Kasumi-1 (cell line): ENCODE measurements at places on chromosomes 4 and X.

DNA sequence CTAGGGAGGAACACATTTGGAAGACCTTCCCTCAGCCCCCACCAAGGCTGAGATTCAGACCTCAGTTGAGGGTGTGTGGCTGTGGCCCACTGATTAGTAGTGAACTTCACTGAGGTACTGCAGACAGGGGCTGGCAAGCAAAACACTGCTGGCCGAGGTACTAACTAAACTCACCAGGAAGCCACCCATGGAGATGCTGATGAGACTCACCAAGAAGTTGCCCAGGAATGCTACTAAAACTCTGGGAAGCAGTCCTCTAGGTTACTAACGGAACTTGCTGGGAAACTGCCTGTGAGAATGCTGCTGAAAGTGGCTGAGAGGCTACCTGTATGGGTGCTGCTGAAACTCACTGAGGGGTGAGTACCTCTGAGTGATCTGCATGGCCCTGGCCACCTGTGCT lies 372.4 kb upstream of the RPS6KA3 start:
- no peak for DNase-seq

DNA sequence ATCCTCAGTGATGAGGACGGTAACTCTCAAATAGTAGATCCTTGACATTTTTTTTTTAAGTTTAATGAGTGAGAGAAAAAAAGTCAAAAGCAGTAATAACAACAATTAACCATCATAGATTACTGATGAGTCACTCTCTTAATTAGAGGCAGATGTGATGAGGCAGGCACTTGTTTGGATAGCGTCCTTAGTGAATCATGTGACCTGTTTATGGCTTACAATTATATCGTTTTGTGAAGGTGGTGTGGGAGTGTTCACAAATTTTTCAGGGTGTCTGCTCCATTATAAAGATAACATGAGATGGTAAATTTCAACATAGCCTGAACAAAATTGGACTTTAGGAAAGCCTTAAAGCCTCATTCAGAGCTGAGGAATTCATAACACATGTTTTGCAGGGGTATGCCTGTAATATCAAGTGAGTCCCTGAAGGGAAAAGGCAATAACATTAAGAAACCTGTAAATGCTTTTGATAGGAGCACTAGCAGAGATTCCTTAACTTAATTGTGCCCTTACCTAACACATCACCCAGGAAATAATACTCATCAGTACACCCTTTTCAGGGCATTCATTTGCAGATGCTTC lies 51.9 kb upstream of the XIAP start:
- no peak for DNase-seq

GRCh38 chr4:82776925-82777542 lies 21.6 kb downstream of the SCD5 start:
- no peak for DNase-seq

DNA sequence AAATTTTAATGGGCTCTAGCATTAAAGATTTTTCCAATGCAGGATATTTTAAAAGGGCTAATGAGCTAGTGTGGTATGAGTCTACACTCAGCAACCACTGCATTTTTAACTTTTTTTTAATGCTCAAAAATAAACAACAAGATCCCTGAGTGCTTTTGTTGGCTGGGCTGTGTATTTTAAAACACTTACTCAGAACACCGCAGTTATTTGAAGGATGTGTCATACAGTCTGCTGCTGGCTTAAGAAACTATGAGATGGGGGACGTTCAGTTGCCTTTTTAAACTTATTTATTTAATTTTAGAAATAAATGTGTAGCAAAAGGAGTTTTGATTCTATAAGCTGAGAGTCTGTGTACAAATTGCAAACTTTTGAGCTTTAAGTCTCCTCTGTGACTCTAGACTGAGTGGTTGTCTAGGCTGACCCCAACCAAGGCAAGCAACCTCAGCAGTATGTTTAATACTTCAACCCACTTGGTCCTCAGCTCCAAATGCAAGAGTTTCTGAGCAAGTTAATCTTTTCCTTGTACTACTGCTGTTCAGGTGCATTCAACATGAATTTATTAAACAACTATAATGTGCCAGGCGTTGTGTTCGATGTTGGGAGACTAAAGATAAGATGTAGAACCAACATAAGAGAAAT lies 278.6 kb upstream of the DIPK2B start:
- no peak for DNase-seq

DNA sequence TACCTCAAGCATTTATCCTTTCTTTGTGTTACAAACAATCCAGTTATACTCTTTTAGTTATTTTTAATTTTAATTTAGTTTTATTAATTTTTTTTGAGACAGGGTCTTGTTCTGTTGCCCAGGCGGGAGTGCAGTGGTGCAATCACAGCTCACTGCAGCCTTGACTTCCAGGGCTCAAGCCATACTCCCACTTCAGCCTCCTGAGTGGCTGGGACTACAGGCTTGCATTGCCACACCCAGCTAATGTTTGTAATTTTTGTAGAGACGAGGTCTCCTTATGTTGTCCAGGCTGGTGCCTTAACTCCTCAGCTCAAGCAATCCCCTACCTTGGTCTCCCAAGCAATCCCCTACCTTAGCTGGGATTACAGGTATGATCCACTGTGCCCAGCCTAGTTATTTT lies 45.9 kb downstream of the CDKL5 start:
- DNase-seq = no peak

DNA sequence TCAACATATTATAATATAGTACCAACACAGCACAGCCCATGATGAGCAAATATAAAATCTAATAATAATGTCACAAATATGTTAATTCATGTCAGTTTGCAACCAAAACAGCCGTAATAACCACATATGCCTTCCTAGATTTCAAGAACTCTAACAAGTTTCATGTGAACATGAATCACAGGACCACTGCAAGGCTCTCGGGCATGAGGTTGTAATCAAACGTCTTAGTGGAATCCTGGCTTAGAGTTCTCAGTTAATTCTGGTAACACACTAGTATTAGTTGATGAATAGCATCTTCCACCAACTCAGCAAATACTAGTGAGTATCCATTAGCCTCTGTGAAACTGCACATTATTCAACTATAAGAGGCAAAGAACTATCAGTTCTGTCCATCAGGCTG lies 379.3 kb upstream of the TENM3 start:
- no peak for DNase-seq

GRCh38 chrX:100379388-100379986 lies 30.6 kb downstream of the PCDH19 start:
- DNase-seq = peak; percentile 46
